ENCODE measurements at places on chromosomes 4 and X. TPM values are rescaled to one million over a fixed set of nuclear protein-coding genes. Genes with fewer than 3 reads are reported as not detected.

PAK3 gene
- total RNA-seq, result 0.89 TPM

ERAS gene
- not detected for total RNA-seq

NDST3 gene
- total RNA-seq, result 0.84 TPM

PLAC8 gene
- 1.8 TPM for total RNA-seq

DNA sequence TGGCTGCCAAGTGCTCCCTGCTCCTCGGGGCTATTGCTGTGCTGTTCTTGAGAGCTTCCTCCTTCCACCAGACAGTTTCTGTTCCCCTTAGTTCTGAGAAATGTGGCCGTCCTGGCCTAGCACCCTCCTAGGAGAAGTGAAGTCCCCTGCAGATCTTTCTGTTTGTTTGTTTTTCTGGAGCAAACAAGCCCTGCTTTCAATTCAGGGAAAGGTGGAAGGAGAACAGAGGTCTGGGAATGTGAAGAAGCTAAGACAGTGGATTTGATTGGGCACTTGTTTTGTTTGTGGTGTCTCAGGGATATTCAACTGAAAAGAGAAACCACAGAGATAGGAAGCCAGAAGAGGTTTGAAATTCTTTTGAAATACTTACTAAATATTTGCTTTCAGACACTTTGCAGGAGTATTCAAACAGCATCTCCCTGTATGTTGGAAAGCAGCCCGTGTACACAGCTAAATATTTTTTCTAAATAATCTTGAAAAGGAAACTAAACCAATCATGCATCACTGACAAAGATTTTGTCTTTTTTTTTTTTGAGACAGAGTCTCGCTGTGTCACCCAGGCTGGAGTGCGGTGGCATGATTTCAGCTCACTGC is 36.5 kb upstream of the PPM1K start:
- peak; percentile 78 for DNase-seq

DNA sequence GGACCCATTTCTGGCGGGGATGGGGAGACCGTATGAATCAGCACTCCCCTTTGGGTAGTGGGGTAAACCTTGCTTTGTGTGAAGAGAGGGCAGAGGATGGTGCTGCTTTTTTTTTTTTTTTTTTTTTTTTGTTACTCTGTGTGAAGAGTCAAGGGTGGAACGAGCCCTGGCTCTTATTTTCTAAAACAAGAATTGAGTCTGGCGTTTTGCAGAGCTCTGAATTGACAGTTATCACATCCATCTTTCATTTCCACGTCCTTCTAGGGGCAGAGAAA is 1.2 kb downstream of the SLAIN2 start:
- DNase-seq, result no peak

DNA sequence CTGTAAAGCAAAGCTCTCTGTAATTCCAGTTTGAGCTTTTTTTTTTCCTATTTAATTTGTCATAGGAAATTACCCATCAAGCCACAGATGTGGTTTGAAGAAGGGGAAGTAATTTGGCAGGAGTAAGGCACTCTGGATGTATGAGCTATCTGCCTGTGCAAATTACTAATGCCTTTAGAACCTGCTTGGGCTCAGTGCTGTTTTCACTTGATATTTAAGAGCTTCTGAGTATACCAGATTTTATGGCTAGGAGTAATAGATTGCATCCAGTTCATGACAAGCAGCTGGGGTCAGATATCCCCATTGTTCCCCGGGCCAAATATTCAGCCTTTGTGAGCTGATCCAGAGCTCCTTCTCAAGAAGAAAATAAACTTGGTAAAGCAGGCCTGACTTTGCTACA is 89.1 kb downstream of the DCAF8L2 start:
- DNase-seq, result no peak

- no peak for DNase-seq
Observed at GRCh38 chr4:48635310-48635709, 144.8 kb downstream of the FRYL start.

DNA sequence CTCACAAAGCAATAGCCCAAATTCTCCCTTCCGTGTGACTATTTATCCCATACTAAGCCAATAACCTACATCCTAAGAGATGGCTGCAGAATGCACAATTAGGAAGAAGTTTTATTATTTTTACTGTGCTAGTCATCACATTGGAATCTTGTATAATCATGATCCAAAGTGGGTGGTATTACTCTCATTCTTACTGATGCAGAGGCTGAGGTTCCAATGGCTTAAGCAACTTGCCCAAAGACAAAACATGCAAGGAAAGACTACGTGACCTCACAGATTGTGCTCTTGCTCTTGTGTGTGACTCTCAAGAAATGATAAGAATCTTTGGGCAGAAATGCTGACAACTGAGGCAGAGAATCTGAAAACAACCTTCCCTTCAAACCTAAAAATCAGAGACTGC is 212.2 kb downstream of the LDB2 start:
- DNase-seq, result no peak
